ENCODE measurements at places on chromosomes 12 and 14.

DNA sequence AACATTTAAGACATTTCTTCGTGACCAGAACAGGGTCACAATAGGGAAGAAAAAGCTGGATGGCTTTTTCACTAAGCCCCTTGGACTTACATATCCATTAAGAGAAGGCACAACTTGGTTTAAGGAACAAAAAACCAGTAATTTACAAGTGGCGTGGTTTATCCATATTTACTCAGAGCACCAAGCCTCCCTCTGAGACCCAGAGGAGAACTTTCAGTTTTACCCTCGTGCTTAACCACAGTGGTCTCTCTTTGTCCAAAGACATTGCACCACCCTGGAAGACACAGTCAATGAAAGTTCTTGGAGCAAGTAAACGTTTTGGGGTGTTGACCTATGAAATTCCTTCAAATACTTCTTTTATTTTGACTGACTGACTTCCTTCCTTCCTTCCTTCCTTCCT is 52.5 kb downstream of the SSPN start:
- DNase-seq: no peak

GRCh38 chr12:122820838-122821271 is 14.4 kb upstream of the HIP1R start:
- peak; percentile 18 for DNase-seq

- DNase-seq: no peak
Measured at GRCh38 chr14:36973806-36974442, 198.5 kb downstream of the SLC25A21 start.

GRCh38 chr12:100564090-100564489 is 9.4 kb upstream of the GAS2L3 start:
- no peak for DNase-seq

GRCh38 chr14:29861996-29862395 is 65.7 kb downstream of the PRKD1 start:
- DNase-seq: no peak

DNA sequence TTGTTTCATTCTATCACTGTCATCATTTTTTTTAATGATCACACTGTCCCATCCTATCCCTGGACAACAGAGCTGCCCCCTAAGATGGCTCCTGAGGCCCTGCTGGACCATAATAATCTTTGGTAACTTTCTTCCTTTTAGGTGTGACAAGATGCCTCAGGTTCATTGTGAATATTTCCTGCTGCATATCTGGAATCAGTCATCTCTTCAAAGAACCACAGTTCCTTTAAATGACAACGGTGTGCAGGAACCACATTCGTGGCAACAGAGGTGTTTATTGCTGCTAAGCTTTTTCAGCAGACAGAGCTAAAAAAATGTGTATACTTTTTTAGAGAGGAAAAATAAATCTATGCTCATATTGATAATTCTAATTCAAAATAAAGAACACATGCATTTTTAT is 312.9 kb downstream of the MED13L start:
- DNase-seq: no peak

DNA sequence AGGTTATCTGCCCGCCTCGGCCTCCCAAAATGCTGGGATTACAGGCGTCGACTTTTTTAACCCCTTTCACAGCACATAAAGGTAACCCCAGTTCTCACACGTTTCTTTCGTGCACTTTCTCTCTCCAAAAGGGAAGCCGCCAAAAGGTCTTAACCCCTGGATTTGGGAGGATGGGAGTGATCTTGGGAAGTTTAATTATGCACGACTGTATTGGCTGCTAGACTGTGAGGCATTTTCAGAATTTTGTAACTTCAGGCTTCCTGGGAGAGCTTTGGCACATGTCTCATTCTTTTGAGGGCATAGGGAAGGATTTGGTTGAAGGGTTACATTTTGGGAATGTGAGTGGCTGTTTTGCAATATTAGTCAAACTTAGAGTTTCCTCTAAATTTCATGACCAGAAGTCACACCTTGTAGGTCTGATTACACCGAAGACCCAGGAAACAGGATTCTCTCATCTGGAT is 1.4 kb upstream of the SMARCC2 start:
- peak; percentile 8 for DNase-seq

DNA sequence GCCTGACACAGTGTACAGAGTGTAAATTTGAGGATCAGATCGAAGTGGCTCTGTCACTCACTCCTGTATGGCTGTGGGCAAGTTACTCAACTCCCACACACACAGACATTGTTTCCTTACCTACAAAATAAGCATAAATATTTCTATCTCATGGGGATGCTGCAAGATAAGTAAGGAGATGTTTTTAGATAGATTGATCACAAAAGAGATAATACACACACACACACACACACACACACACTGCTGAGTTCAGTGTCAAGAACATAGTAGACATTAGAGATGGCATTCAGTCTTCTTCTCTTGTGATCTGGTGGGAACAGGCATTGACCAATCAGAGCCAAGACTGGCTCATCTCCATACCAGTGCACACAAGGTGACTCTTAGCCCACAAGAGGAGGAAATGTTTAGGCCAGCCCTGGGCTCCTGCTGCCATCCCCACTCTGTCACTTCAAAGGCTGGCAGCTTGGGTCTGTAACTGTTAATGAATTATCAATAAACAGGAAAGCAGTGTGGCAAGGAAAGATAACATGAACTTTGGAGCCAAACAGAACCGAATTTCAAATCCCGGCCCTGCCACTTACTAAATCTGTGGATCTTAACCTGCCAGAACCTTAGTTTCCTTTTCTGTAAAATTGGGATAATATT is 3.4 kb upstream of the RNASE8 start:
- DNase-seq: no peak

GRCh38 chr14:38868399-38869290 is 234.4 kb downstream of the SEC23A start:
- DNase-seq: no peak

- DNase-seq: no peak
Measured at GRCh38 chr12:104502217-104502616, 45.5 kb downstream of the CHST11 start.

- DNase-seq: no peak
Measured at GRCh38 chr12:31603546-31604009, 12.6 kb upstream of the DENND5B start.

GRCh38 chr14:92880351-92880750 is 42.6 kb upstream of the CHGA start:
- DNase-seq: no peak

GRCh38 chr12:25757037-25757665 is 201.3 kb upstream of the RASSF8 start:
- DNase-seq: no peak

DNA sequence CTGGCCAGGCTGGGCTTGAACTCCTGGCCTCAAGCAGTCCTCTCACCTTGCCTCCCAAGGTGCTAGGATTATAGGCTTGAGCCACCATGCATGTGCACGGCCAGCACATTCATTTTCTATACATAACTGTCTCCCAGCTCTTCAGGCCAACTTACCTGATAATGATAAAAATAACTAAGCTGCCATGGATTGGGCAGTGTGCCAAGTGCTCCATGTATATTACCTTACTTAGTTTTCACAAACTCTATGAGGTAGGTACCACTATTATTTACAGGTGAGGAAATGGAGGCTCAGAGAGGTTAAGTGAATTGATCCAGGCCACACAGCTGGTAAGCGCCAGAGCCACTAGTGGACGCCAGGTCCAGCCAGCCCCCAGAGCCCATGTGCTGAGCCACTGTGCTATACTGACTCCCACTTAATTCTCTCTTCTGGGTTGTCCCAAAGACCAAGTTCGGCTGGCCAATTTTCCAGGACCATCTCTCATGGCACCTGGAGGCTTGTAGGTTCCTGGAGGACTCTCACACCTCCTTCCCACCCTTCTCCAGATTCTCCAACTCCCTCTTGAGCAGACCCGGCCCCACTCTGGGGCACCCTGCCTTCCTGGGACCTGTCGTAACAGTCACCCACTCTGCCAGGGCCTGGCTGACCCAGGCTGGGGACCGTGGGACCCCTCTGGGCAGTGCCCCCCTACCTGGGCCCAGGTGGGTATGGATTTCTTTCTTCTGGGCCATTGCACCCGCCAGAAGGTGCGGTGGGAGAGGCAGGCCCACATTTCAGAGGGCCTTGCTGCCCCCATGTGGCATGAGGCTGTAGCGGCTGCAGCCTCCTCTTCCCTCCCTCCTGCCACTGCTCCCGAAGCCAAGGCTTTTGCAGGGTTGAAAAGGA is 30.2 kb upstream of the CIPC start:
- DNase-seq: peak; percentile 73

- no peak for DNase-seq
Measured at GRCh38 chr14:72416892-72417291, 477.0 kb downstream of the DPF3 start.

- DNase-seq: no peak
Measured at GRCh38 chr12:57887631-57888408, 41.3 kb upstream of the CTDSP2 start.

DNA sequence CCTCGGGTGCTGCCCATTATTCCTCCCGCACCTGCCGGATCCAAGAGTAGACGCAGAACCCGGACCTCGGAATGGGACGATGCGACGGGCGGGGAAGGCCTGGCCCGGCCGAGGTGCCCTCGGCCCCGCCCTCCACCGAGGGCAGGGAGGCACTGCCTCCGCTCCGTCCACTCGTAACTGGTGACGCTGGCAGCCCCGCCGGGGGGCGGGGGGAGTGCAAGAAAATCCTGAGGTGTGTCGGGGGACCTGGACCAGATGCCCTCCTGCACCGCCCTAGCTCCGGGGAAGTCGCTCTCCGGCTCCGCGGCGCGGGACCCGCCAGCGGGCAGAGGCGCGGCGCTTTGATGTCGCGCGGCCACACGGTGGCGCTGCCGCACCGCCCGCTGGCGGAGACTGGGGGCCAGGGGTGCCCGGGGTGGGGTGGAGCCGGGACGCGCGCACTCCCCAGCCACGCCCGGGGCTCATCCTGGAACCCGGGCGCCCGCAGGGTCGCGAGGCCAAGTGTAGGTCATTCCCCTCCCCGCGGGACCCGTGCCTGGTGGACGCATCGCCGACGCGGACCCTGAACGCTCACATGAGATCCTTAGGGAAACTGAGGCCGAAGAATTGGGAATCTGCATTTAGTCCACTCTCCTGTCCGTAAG is 202.8 kb downstream of the TTC8 start:
- DNase-seq: peak; percentile 45

GRCh38 chr12:104188534-104188933 is 27.0 kb upstream of the TXNRD1 start:
- no peak for DNase-seq

GRCh38 chr12:91889059-91889458 is 256.6 kb downstream of the BTG1 start:
- no peak for DNase-seq

DNA sequence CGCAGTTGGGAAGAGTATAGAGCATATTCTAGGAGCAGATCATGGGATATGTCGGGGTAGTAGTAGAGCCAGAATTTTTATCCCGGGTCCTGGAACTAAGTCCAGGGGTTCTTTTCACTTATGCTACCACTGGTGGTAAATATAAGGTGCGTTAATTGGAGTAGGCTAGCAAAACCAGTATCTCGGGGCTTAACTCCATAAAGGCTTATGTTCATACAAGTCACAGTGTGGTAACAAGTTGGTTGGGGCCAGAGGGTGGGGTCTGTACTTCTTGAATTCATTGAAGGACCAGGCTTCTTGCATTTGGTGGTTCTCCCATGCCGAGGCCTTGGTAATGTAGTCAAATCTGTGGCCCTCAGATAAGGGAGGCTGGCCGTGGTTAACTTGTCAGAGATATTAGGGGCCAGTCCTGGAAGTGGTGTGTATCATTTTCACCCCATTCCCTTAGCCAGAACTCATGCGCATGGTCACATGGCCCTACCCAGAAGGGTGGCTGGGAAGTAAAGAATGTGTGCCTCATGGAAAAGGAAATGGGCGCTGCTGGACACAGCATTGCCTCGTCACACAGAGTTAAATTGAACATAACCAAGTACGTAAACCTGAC is 1.5 kb upstream of the ZNF641 start:
- no peak for DNase-seq

DNA sequence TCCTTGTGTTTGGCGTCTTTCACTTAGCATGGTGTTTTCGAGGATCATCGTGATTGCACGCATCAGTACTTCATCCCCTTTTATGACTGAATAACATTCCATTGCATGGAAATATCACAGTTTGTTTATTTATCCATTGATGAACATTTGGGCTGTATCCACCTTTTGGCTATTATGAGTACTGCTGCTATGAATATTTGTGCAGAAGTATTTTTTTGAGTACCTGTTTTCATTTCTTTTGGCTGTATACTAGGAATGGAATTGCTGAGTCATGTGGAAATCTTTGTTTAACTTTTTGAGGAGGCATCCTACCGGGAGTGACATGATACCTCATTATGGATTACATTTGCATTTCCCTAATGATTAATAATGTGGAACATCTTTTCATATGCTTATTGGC is 66.4 kb downstream of the WNK1 start:
- no peak for DNase-seq

DNA sequence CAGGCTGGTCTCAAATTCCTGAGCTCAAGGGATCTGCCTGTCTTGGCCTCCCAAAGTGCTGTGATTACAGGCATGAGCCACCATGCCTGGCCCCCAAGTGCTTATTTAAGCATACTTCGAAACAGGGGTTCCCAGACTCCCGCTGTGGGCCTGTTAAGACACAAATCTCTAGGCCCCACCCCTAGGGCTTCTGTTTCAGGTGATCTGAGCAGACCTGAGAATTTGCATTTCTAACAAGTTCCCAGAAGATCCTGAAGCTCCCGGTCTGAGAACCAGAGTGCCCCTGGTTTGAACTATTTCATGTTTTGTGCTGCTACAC is 25.0 kb downstream of the GCH1 start:
- no peak for DNase-seq

DNA sequence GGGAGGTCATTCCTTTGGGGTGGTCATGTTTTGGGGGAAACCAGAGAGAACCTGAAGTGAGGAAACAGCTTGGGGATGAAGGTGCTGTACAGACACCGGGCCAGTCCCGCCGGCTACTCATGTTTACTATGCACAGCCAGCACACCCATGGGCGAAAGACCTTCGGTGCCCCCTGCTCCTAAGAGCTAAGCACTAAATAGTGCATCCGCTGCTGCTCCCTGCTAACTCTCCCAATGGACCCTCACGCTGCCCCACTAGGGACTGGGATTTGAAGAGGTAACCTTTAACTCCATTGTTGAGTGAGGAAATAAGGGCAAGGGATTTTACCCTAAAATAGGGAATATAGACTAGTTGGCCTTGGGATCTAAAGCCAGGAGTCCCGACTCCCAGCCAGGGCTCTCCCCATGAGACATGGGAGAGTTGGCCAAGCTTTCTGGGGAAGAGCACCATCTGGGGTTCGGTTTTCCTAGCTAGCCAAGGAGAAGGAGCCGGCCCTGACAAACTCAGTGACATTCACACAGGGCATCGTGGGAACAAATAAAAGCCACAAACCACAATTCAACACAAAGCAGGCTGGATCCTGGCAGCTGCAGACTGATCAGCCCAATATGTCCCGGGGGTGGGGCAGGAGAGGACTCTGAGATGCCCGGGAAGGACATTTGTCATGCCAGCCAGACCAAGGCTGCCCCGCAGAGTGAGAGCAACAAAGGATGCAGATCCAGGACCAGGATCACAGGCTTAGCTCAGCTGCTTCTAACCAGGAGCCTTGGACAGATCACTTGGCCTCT is 91.7 kb downstream of the SINHCAF start:
- no peak for DNase-seq

- DNase-seq: no peak
Measured at GRCh38 chr14:34099635-34100034, 148.8 kb upstream of the EGLN3 start.

GRCh38 chr12:19437996-19438395 is 1.3 kb upstream of the AEBP2 start:
- no peak for DNase-seq

GRCh38 chr12:120687578-120688289 is 785 bp downstream of the MLEC start:
- peak; percentile 32 for DNase-seq

GRCh38 chr14:76498976-76499375 is 123.0 kb downstream of the ESRRB start:
- no peak for DNase-seq

GRCh38 chr14:91338379-91338778 is 79.2 kb downstream of the CCDC88C start:
- no peak for DNase-seq

GRCh38 chr12:25186038-25186787 is 8.7 kb downstream of the DNAI7 start:
- DNase-seq: no peak

Measured in KBM-7 (cell line).